HFF-Myc (cell line): ENCODE measurements at places on chromosomes 2 and 18.

GRCh38 chr2:42312106-42312505 lies 48.9 kb downstream of the COX7A2L start:
- no peak for DNase-seq

GRCh38 chr2:144374163-144374661 lies 145.7 kb downstream of the ZEB2 start:
- no peak for DNase-seq

DNA sequence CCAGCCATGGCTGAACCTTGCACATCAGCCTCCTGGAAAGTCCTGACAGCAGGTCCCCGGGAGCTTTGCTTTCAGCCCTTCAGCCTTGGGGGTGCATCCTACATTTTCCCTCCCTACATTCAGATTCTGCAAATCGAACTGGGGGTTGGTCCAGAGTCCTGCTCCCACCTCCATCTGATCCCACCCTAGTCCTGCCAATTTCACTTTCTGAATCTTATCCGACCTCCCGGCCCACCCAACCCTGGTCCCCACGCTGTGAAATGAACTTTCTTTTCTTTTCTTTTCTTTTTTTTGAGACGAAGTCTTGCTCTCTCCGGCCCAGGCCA lies 47.8 kb upstream of the ODC1 start:
- no peak for DNase-seq

DNA sequence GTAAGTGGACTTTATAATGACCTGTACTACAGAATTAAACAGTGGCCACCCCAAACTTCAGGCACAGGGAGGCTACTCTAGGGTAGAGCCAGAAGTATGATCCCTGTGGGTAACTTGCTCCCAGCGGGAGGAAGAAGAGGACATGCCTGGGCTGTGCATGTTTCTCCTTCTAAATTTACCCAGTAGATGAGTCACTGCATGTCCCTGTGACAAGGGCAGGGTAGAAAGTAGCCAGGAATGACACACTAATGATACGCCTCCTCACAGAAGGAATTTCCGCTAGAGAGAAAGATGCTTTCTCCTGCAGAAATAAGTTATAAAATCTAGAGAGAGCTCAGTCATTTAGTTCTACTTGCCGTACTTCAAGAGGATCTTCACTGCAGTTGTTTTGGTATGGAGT lies 7.5 kb downstream of the ACYP2 start:
- DNase-seq, result peak; percentile 32

GRCh38 chr2:171629113-171629512 lies 58.2 kb upstream of the DYNC1I2 start:
- DNase-seq, result no peak

DNA sequence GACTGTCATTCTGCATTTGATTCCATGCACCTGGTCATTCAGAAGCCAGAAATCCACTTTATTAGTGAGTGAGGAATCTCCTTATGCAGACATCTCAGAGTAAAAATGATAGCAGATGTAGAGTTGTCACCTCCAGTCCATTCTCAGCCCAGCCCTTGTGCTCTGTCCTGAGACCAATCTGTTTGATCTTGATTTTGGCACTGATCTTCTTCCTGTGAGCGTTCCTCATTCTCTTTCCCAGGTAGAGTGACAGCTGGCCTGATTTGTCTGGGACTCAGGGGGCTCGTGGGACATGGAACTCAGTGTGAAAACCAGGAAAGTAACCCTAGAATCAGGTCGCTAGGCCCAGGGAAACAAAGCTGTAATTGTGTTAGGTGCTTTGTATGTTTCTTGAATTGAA lies 8.9 kb downstream of the ARHGAP25 start:
- DNase-seq, result no peak

DNA sequence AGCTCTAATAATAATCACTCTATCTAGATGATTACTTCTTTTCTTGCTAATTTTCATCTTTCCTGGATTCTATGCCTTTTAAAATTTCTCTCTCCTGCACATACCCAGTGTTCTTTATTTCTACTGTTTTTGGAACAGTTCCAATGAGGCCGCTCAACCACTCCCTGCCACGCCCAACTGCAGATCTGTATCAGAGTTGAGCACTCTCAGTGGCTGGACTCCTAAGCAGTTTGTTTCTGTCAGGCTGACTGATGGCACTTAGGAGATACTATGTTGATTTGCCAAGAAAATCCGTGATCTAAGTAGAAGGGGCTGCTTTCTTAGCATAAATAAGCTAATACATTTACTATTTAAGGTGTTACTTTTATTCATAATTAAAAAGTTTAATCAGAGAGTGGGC lies 192.8 kb downstream of the ARHGAP15 start:
- DNase-seq, result no peak

GRCh38 chr2:231168460-231169139 lies 29.8 kb upstream of the ARMC9 start:
- no peak for DNase-seq

GRCh38 chr2:172865422-172865821 lies 129.8 kb downstream of the RAPGEF4 start:
- DNase-seq, result no peak

DNA sequence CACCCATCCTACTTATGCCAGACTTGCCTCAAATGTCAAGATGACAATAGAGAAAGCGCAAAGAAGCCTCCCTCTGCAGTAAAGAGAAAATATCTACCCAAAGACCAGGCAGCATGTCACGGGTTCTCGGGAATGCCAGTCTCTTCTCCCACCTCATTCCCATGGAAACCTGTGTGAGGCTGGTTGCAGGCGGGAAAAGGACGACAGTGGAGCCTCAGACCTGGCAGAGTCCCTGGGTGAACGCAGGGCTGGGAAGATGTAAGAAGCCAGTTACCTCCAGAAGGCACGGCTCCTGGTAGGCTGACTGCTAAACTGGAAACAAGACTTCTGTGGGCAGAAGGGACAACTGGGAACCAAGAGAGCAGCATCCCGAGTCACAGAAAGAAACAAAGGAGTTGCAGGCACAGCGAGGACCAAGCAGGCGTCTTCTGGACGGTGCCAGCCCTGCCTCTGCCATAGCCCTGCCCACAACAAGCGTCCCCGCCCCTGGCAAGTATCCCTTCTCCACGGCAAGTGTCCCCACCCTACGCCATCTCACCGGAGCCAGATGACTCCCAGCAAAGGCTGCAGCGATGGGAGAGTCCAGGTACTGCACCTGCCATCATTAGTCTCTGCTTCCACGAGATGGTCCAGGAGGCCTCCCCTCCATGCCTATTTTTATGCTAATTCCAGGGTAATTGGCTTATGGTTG lies 440.8 kb upstream of the MYT1L start:
- no peak for DNase-seq

- DNase-seq, result no peak
Measured at GRCh38 chr2:69789772-69790600, 39.5 kb upstream of the GMCL1 start.

- no peak for DNase-seq
Measured at GRCh38 chr2:201964631-201965206, 68.9 kb upstream of the FZD7 start.

DNA sequence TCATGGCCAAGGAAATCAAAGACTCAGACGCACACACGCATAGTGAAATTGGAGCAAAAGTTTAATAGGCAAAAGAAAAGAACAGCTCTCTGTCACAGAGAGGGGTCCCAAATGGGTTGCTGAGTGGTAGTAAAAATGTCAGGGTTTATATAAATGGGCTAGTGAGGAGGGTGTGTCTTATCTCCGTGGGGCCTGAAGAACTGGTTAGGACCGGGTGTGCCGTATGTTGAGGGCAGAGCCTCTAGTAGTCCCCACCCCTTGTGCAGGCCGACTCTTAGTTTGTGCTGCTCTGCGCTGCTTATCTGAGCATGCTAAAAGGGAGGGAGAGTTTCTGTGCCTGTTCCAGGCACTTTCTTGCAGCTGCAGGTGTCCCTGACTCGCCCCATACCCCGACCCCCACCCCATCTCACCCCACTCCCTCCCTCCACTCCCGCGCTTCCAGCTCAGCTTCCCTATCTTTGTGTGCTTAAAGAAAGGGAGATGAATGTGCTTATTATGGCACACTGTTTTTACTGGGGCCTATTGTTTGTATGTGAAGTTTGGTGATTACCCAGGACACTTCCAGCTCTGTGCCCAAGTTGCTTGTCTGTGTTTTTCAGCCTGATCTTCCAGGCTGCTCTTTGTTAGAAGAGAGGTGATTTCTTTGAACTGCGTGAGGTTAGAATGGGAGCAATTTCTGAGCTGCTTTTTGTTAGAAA lies 167.4 kb downstream of the SPAG16 start:
- DNase-seq, result no peak
